HFFc6 (cell line): ENCODE measurements at places on chromosomes 16 and 17.

DNA sequence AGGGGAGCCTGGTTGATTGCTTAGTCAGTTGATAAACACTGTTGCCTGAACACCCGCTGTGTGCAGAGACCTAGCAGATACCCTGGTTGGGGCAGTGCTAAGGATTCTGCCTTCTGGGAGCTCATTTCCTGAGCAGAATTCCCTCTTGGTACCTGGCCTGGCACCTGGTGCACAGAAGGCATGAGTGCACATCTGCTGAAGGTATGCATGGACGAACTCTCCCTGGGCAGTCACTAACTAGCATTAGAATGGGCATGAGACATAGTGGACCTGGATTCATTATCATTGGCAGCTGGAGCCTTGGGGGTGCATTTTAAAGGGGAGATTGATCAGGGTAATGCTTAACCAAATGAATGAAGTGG is 13.1 kb downstream of the ADCY7 start:
- DNase-seq: no peak

DNA sequence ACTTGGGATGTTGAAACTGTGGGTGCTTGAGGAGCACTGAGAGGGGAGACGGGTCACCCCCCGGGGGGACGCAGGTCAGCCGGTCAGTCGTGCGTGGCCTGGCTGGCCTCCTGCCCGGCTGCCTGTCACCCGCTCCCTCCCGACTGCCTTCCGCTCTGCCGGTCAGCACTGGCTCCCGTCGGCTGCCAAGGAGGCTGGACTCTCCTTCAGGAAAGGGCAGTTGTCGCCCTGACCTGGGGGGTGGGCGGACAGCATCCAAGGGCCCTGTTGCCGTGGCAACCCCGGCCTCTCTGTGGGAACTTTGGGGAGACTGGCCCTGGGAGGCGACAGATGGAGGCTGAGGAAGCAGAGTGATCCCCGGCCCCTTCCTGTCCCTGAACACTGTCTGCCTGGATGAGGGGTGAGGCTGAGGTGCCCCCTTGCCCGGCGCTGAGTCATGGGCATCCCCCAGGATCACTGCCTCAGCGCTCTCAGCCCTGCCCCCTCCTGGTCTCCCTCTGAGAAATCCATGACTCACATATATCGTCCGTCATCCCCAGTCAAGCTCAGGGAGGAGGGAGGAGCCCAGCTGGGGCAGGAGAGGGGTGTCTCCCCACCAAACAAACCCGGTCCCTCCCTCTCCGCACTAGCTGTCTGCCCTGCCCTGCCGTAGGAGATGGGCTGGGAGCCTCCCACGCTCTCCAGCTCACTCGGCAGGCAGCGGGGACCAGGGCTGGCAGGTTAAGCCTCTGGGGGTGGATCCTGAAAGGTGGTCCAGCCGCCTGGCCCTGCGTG is at the start of gene ADGRG1:
ADGRG1 (plus strand) TSS at position 623 of the 774 bp plus-strand sequence. CDS start 21,658 bp downstream, outside the sequence.
- peak; percentile 95 for DNase-seq

DNA sequence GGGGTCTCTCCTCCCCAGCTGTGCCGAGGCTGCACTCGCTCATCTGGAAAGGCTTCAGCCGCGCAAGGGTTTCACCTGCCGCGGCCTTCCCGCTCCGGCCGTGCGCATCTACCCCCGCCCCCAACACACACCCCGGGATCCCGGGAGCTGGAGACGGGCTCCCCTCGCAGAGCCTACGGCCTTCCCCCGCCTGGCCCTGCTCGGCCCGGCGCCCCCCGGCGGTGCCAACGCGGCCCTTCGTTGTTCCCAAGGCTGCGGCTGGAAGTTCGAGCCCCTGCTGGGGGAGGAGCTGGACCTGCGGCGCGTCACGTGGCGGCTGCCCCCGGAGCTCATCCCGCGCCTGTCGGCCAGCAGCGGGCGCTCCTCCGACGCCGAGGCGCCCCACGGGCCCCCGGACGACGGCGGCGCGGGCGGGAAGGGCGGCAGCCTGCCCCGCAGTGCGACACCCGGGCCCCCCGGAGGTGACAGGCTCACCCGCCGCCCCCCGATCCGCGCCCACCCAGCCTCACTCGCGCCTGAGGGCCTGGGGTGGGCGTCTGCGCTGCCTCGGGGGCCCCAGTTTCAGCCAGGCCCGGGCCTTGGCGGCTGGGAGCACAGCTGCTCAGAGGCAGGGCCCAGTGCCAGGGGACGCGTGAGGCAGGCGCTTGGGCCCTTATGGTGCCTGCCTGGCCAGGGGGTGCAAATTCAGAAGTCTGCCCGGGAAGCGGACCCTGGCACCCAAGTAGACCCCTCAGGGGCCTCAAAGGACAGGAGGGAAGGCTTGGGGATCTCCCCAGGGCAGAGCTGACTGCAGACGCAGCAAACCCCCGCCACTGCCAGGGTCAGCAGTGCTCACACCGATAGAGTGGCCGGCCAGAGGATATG is 11.2 kb downstream of the GALK1 start:
- DNase-seq: peak; percentile 44

DNA sequence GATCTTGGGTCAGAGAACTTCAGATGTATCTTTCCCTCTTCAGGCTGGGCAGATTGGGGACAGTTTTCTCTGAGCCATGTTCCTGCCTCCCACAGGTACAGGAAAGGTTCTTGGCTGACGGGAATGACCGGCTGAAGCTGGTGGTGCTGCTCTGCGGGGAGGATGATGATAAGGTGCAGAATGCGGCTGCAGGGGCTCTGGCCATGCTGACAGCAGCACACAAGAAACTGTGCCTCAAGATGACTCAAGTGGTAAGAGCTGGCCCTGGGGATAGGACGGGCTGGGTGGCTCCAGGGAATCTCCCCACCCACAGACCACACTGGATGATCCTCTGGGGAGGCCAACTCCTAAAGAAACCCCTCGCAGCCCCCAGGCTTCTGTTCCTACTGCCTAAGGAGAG is 10.9 kb downstream of the SLC35G3 start:
- no peak for DNase-seq

- DNase-seq: no peak
Measured at GRCh38 chr17:57582881-57583756, 162.0 kb downstream of the CCDC182 start.

DNA sequence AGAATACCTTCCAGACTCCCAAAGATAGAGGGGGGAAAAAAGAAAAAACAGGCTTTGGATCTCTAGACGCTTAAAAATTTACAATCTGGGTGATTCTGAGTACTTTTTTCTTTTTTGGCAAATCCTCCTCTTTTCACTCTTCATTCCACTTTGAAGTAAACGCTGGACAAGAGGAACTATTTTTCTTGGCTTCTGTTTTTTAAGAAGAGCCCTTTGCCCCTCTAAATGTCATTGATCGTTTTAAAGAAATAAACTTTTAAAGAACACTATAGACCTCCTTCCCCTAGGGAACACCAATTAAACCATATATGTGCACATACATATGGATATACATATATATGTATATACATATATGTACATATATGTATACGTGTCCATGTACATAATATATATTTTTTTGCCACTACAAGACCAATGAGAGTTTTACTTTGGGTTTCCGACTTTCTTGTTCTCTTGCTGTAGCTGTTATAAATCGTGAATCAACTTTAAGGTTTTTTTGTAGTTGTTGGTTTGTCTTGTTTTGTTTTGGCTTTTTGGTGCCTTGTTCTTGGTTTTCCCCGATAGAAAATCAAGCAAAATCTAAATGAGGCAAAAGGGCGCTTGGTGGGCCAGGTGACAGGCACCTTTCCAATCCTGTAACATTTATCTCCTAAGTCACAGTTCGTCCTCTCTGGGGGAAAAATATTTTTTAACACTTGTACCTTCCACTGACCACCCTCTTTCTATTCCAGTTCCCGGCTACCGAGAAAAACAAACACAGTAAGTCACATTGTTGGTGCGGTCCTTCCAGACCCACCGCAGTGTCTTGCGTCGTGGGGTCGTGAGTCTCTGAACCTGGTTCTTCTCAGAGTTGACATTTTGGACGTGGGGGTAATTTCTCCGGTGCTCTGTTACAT is 4.4 kb downstream of the FOXF1 start:
- DNase-seq: no peak

DNA sequence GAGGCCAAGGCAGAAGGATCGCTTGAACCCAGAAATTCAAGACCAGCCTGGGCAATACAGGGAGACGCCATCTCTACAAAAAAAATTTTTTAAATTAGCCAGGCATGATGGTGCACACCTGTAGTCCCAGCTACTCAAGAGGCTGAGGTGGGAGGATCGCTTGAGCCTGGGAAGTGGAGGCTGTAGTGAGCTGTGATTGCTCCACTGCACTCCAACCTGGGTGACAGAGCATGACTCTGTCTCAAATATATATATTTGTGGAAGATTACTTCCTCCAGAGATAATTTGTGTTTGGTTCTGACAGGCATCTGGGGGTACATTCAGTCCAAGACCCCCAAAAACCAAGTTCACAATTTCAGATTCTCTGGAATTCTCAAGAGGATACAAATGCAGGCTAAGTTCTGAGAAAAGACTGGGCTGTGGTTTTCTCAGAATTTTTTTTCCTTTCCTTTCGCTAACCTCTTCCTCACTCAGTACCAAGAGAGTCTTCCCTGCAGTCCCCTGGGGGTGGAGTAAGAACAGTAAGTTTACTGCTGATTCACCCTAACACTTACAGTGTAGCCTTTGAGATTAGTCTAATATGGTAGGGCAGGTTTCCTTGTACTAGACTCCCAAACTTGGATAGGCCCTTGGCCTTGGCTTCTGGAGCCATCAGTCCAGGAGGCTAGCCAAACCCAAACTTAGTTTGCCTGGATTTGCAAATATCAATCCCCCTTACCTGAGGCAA is 15.1 kb downstream of the GSDMB start:
- DNase-seq: no peak
